ENCODE measurements at places on chromosomes 1 and 21.

DNA sequence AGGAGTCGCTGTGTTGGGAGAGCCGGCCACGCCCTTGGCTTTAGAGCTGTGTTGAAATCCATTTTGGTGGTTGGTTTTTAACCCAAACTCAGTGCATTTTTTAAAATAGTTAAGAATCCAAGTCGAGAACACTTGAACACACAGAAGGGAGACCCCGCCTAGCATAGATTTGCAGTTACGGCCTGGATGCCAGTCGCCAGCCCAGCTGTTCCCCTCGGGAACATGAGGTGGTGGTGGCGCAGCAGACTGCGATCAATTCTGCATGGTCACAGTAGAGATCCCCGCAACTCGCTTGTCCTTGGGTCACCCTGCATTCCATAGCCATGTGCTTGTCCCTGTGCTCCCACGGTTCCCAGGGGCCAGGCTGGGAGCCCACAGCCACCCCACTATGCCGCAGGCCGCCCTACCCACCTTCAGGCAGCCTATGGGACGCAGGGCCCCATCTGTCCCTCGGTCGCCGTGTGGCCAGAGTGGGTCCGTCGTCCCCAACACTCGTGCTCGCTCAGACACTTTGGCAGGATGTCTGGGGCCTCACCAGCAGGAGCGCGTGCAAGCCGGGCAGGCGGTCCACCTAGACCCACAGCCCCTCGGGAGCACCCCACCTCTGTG is 4.7 kb downstream of the C1orf35 start:
- no peak for DNase-seq

GRCh38 chr1:93324486-93325464 is 20.9 kb upstream of the DR1 start:
- peak; percentile 49 for DNase-seq

DNA sequence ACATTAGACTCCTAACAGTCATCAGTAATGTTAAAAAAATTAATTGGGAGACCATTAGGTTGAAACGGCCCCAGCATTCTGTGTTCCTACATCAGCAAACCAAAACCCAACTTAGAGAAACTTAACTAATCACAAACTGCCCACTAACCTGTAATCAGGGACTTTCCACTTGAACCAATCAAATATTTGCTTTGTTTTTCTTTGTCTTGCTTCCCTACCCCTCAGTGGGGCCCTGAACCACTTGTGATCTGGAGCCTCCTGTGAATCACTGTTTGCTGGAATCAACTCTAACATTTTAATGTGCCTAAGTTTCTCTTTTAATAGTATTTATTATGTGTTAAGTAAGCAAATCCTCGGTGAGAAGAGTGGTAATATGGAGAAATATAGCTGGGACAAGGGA is 64.0 kb downstream of the ABCA4 start:
- DNase-seq = no peak

DNA sequence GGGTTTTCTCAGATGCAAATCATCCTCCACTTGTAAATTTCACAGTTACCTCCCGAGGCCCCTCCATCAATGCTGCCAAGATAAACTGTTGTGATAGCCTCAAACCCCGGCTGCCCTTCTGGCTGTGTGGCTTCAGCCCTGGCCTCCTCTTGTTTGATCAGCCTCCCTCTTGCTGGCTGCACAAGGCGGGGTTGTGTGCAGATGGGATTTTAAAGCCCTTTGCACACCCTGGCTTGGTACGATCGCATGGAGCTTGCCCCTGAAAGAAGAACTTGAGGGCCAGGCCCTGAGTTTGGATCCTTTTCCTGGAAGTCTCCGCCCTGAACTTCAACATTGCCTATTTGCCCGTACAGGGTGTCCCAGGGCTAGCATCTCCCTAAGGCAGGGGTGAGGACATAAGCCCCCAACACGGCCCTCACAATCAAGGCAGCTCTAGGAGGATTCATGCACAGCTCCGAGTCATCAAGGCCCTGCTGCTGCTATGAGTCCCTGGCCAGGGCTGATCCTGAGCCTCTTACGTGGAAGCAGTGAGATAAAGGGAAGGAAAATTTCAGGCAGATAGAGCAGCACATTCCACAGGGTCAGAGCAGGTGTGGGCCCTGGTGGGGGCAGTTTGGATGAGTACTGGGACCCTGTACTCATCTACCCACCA is 181.2 kb upstream of the VAMP3 start:
- DNase-seq = no peak

- no peak for DNase-seq
Observed at GRCh38 chr1:117793413-117793812, 136.0 kb downstream of the GDAP2 start.

DNA sequence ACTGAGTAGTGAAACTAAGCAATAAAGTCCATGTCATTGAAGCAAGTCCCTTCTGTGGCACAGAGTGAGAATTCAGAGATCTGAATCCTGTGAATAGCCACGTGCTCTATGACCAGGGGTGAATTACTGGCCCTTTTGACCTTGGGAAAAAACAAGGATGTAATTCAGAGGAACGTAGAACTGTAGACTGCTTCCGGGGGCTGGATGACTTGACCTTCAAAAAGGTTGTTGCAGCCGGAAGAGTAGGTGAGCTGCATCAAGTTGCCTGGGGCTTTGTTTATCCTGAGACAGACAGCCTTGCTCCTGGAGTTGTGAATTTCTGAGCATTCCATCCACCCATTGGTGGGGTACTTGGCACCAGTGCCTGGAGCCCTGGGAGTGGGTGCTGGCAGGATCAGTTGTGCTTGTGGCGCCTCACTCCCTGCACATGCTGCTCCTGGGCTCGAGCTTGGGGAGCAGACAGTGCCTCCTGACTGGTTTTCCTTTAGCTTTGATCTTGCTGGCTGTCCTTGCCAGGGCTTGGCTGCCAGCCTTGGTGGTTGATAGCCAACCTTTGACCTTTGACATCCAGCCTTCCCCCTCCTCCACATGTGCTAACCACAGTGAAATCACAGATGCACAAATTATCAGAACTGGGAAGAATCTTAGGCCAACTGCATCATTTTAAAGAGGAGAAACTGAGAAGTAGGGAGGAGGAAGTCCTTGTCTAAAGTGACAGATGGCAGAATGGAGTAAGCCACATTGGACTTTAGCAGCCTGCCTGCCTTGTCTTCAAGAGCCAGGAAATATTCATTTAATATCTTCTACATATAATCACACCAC is 16.2 kb upstream of the MYOG start:
- no peak for DNase-seq

GRCh38 chr1:65196926-65197325 is 48.9 kb downstream of the AK4 start:
- DNase-seq = no peak

DNA sequence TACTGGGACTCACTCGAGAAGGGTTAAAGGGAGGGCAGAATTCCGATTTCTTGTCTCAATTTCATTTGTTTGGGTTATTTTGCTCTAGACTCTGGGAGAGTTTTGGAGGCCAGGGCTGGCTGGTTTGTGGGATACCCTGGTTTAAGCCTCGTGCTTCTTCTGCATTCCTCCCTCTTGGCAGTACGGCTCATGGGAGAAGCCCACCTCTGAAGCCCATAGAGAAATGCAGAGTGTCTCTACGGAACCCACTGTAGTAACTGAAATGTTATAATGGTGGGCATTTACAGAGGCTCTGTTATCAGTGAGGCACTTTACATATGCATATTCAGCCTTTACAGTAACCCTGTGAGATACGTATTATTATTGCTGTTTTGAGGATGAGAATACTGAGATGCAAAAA is 43.9 kb downstream of the ROR1 start:
- DNase-seq = no peak

DNA sequence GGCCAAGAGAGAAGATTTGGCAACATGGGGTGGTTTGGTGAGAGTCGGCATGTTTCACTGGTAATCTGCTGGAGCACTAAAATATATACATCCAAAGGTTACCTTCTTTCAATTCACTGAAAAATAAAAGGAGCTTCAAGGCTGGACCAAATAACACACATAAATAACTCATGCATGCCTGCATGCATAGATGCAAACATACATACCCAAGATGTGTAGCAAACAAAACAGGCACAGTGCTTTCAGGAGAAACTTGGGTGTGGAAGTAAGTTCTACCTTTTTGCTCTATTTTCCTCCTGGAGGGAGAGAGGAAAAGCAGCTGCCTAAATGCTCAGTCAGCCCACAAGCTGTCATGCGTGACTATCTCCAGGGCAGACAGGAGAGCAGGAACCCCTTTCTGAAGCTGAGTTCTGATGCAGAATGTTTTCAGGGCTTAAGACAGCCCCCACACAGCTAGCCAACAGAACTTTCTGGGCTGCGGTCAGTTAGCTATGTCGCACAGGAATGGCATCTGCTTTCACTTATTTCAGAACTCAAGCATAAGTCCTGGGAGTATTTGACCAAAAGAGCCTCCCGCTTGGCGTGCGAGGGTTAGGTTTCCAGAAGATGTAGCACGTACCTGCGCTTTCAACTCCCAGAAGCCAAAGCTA is 166.2 kb downstream of the TOMM20 start:
- peak; percentile 92 for DNase-seq

GRCh38 chr1:105073660-105074059 is 1324.0 kb downstream of the AMY1C start:
- no peak for DNase-seq

GRCh38 chr1:36885540-36886357 is 148.6 kb downstream of the GRIK3 start:
- no peak for DNase-seq
